Activated CD8-positive, alpha-beta T cell treated with anti-CD3 and anti-CD28 coated beads for 36 hours (primary cell): ENCODE measurements at places on chromosomes 2 and 18. TPM values are rescaled to one million over a fixed set of nuclear protein-coding genes. Genes with fewer than 3 reads are reported as not detected.

DNA sequence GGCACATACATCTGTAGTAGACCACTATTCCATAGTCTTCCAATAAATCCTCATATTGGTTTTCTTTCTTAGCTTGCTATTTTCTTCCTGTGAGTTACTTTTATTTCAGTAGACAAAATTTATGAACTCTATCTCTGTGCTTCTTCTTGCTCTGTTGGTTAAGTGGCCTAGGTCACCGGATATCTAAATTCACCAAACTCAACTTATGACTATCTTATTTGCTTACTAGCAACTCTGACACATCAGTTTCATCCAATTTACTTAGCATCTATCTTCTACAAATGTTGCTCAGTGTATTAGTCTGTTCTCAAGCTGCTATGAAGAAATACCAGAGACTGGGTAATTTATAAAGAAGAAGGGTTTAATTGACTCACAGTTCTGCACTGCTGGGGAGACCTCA lies 432.5 kb upstream of the FSIP2 start:
- no peak overlapping the region for H3K27ac ChIP-seq
- no peaks in the 10 kb centered on the region for H3K36me3 ChIP-seq
- H3K4me1 ChIP-seq = no peaks in the 10 kb centered on the region
- no peaks in the 10 kb centered on the region for H3K27me3 ChIP-seq
- no peak overlapping the region for H3K4me3 ChIP-seq
- DNase-seq = no peak

GRCh38 chr2:216904554-216904953 lies 44.7 kb upstream of the TNP1 start:
- H3K27me3 ChIP-seq = peaks cover 6% of the 10 kb centered on the region
- no peak overlapping the region for H3K27ac ChIP-seq
- peaks cover 5% of the 10 kb centered on the region for H3K4me1 ChIP-seq
- no peak for DNase-seq
- no peaks in the 10 kb centered on the region for H3K36me3 ChIP-seq

- H3K4me3 ChIP-seq = no peak overlapping the region
- no peak for DNase-seq
- H3K4me1 ChIP-seq = no peaks in the 10 kb centered on the region
- no peaks in the 10 kb centered on the region for H3K36me3 ChIP-seq
- no peak overlapping the region for H3K27ac ChIP-seq
Observed at GRCh38 chr2:47541848-47542450, 139.0 kb downstream of the MSH2 start.

- H3K36me3 ChIP-seq = no peaks in the 10 kb centered on the region
- DNase-seq = peak; percentile 62
- H3K27me3 ChIP-seq = peaks cover 5% of the 10 kb centered on the region
- no peak overlapping the region for H3K4me3 ChIP-seq
- no peak overlapping the region for H3K27ac ChIP-seq
Observed at GRCh38 chr2:227862227-227862740, 9.1 kb upstream of the DAW1 start.

- no peak overlapping the region for H3K4me3 ChIP-seq
- H3K27me3 ChIP-seq = no peaks in the 10 kb centered on the region
- no peak overlapping the region for H3K27ac ChIP-seq
- DNase-seq = no peak
Observed at GRCh38 chr2:6942848-6943247, 25.6 kb downstream of the RNF144A start.

- H3K4me1 ChIP-seq = peaks cover 54% of the 10 kb centered on the region
- no peaks in the 10 kb centered on the region for H3K27me3 ChIP-seq
- H3K36me3 ChIP-seq = peaks cover 69% of the 10 kb centered on the region
- no peak overlapping the region for H3K27ac ChIP-seq
- DNase-seq = peak; percentile 91
Observed at GRCh38 chr2:230793572-230794359, 71.0 kb upstream of the ITM2C start.

DNA sequence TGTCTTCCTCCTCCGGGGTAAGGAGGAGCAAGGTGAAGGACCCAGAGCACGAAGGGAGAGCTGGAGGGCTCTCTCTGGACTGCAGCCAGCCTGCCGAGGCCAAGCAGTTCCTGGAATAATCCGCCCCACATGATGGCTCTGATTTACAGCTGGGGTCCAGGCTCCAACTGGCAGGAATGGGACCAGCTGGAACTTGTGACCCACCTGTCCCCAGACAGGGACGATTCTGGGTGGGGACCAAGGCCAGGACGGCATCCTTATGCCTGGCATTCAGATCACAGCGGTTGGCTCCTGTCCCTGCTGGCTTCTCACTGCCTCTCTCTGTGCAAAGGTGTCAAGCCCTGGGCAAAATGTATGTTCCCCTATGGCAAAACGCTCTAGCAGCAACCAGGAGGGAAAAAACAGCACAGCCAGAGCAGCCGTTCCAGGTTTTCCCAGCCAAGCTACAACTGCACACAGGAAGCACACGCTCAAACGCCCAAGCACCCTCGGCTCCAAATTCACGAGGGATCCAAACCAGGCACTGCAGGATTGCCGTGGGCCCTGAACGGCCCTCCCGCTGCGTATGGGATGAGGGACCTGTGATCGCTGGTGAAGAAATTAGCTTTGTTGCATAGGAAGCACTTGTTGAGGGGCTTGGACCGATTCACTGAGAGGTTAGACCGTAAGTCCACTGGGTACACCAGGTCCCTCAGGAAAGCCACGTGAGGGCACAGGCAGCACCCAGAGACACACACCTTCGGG lies 35.8 kb downstream of the FAM178B start:
- peaks cover 18% of the 10 kb centered on the region for H3K4me1 ChIP-seq
- H3K27ac ChIP-seq = no peak overlapping the region
- H3K4me3 ChIP-seq = no peak overlapping the region
- H3K27me3 ChIP-seq = no peaks in the 10 kb centered on the region
- no peaks in the 10 kb centered on the region for H3K36me3 ChIP-seq

The CFAP65 gene
- not detected for total RNA-seq

The CLEC4F gene
- total RNA-seq = not detected

The SLC4A5 gene
- total RNA-seq = 2.0 TPM

The CRYGD gene
- not detected for total RNA-seq

The CENPA gene
- total RNA-seq = 33.6 TPM

The RGPD8 gene
- 13.5 TPM for total RNA-seq
